ENCODE measurements at places on chromosomes 6 and 20. TPM values are rescaled to one million over a fixed set of nuclear protein-coding genes. Genes with fewer than 3 reads are reported as not detected.

SIRPB1 gene
- total RNA-seq, result 10.4 TPM

DNA sequence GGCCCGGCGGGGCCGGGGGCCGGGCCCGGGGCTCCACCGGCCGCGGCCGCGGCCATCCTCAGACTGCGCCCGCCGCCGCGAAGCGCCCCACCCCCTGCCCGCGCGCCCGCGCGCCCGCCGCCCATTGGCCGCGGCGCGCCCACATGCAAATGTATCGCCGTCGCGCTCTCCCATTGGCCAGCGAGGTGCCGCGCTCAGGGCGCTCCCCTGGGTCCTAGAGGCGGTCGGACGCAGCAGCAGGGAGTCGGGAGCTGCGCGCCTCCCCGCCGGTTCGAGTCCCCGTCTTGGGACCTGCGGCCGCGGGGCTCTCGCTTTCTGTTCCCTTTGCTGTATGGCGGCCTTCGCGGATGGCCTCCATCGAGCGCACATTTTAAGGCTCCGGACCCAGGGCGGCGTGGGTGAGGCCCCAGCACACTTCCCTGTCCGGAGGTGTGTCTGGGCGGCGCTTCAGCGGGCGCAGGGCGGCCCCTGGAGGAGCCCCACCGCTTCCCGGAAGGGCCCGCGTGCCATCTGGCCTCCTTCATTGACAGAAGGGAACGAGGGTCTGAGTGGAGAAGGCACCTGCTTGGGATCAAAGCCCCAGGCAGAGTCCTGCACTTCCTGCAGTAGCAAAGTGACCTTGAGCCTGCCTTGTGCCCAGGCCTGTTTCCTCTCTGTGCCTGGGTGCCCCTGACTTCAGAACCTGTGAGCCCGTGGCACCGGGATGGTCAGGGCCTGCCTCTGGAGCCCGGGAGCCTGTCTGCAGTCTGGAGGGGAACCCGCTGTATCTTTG is at the start of gene CABLES2:
Gene CABLES2, minus strand, starts transcription at position 65 of the 772 bp plus-strand sequence. Its CDS starts 9 bp downstream, at position 56.
- DNase-seq, result peak; percentile 87

- no peak for DNase-seq
Observed at GRCh38 chr20:38001981-38002380, 31.3 kb downstream of the TTI1 start.

GRCh38 chr6:90809035-90809434 is 222.2 kb upstream of the MAP3K7 start:
- DNase-seq, result no peak

GRCh38 chr6:153489479-153489878 is 358.4 kb upstream of the RGS17 start:
- DNase-seq, result no peak

DNA sequence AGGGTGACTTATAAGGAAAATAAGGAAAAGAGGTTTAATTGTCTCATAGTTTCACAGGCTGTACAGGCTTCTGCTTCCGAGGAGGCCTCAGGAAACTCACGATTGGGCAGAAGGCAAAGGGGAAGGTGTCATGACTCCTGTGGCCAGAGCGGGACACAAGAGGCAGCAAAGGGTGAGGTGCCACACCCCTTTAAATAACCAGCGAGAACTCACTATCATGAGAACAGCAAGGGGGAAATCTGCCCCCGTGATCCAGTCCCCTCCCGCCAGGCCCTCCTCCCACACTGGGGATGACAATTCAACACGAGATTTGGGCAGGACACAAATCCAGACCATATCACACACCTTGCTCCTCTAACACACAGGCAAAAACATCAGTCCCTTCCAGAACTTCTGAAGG is 254.0 kb downstream of the DLL1 start:
- no peak for DNase-seq

- no peak for DNase-seq
Observed at GRCh38 chr20:49288784-49289696, 11.2 kb upstream of the ZNFX1 start.

B3GAT2 gene
- total RNA-seq, result not detected

LTB gene
- total RNA-seq, result not detected

DNA sequence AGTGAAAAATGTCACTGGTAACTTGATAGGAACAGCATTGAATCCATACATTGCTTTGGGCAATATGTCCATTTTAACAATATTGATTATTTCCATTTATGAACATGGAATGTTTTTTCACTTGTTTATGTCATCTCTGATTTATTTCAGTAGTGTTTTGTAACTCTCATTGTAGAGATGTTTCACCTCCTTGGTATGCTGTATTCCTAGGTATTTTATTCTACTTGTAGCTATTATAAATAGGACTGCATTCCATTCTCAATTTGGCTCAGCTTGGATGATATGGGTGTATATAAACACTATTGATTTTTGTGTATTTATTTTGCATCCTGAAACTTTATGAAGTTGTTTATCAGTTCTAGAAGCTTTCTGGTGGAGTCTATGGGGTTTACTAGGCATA is 730.3 kb downstream of the DOK5 start:
- no peak for DNase-seq

GRCh38 chr6:11202513-11203305 is 29.8 kb downstream of the NEDD9 start:
- no peak for DNase-seq

- DNase-seq, result no peak
Observed at GRCh38 chr20:34082232-34082887, 29.7 kb downstream of the EIF2S2 start.

- DNase-seq, result no peak
Observed at GRCh38 chr6:163352011-163352685, 62.4 kb upstream of the QKI start.

DNA sequence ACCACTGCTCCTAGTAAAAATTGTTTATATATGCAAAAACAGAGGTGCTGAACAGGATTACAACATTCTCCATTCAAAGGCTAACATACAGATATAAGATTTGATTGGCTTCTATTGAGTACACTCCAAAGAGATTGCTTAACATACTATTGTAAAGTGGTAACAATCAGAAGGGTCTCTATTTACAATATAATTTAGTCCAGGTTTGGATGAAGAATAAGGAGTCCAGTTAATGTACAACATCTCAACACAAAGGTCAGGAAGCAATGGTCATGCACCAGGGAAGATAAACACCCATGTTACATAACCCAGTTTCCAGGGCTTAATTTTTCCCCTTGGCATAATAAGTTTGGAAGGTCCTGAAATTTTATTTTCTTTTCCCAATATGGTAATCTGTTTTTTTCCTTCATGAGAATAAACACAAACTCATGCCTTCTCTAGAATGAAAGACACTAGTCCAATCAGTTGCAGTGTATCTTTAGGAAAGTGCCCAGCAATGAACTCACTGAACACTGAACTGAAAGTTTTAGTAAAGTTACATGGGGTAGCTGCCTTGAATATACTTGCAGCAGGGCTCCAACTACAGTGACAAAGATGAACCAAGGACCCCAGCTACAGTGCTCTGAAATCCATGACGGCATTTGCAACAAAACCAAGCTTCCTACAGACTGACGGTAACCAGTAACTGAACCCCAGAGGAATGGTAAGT is 255.3 kb upstream of the GJE1 start:
- DNase-seq, result peak; percentile 25

DNA sequence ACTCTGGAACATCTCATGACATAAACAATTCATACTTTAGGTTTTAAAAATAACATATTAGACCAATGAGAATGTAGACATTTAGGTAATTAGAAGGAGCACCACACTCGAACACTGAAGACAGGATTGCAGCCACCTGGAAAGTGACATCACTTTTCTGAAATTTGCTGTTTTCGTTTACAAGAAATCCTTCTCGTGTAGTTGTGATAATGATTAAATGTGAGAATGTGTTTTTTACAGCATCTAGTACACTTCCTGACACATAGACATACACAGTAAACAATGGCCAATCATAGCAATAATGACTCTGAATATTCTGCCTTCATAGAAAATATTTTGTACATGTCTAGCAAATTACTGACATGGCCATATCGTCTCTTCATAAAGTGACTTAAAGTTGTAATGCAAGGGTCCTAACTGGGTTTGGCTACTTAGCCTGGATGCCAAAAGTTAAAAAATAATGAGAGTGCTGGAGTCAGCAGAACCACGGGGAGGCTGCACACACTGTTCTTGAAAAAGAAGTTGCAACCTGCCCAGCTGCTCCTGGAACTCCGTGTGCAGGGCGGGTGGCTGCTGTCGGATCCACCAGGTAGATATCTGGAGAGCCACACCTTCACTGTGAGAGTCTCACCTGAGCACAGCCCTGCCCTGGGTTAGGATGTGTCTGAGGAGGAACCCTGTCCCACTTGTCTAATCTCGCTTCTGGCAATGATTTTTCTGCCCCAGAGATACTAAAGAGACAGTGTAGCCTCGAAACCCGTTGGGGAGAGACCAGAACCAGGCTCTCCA is 212.9 kb downstream of the QKI start:
- DNase-seq, result no peak

NCOA5 gene
- total RNA-seq, result 9.2 TPM

DEF6 gene
- 16.5 TPM for total RNA-seq

GRCh38 chr20:8798505-8798904 is 270.4 kb upstream of the PLCB4 start:
- DNase-seq, result no peak

DNA sequence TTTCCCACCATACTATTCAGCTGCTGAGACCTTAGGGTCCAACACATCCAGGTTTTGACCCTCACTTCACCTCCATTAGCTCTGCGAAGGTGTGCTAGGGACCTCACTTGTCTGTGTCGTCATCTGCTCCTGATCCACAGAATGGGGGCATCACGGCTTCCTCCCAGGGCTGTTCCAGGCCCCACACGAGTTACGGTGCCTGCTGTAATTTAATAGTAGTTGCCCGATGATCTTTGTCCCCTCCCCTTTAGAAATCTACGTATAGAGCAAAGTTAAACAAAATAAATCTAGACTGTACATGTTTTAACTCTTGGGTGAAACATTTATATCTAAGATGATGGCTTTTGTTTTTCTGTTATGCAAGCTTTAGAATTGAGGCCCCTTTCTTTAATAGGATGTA is 49.1 kb upstream of the NAA20 start:
- no peak for DNase-seq

GRCh38 chr20:34654207-34654744 is 22.6 kb downstream of the PIGU start:
- peak; percentile 16 for DNase-seq

TTBK1 gene
- not detected for total RNA-seq

TREM1 gene
- not detected for total RNA-seq

- no peak for DNase-seq
Observed at GRCh38 chr20:48461091-48461734, 366.6 kb downstream of the PREX1 start.

DNA sequence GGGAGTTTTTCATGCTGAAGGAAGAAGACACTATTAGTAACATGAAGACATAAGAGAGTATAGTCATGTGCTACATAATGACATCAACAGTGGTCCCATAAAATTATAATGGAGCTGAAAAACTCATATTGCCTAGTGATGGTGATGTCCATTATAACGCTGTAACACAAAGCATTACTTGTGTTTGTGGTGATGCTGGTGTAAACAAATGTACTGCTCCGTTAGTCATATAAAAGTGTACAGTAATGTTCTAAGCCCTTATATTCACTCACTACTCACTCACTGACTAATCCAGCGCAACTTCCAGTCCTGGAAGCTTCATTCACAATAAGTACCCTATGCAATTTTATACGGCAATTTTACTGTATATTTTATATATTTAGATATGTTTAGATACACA is 26.8 kb upstream of the ASF1A start:
- DNase-seq, result no peak

GRCh38 chr6:41815587-41815986 is 28.1 kb downstream of the TOMM6 start:
- DNase-seq, result no peak

DNA sequence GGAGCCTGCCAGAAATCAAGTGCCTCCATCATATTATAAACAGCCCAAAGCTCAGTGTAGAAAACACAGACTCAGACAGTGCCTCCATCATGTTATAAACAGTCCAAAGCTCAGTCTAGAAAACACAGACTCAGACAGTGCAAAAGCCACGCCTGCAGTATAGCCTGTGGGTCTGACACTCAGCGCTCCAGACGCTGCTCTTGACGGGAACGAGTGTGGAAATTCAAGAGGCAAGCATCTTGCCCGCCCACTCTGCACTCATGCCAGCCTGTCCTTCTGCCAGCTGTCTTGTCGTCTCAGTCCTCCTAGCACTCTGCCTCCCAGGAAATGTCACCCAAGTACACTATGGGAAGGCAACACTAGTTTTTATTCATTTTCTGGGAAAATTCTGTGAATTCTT is 274.2 kb upstream of the CDH4 start:
- no peak for DNase-seq

GRCh38 chr6:14339711-14340584 is 222.4 kb downstream of the CD83 start:
- no peak for DNase-seq

DNA sequence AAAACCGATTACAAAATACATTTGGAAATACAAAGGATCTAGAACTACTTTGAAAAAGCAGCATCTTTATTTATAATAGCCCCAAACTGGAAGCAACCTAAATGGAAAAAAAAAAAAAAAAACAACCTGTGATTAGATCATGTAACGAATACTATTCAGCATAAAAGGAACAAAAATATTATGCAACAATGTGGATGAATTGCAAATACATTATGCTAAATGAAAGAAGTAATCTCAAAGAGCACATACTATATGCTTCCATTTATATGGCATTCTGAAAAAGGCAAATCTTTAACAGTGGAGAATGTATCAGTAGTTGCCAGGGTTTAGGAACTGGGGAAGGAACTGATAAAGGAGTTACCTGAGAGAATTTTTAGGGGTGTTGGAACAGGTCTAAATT is 28.9 kb downstream of the IRAK1BP1 start:
- DNase-seq, result no peak

RUNX2 gene
- 2.7 TPM for total RNA-seq

OR2H2 gene
- not detected for total RNA-seq

GRCh38 chr6:110944681-110945151 is 13.8 kb upstream of the GTF3C6 start:
- DNase-seq, result peak; percentile 81

CD40 gene
- total RNA-seq, result 24.1 TPM

- DNase-seq, result no peak
Observed at GRCh38 chr20:11972478-11972877, 54.8 kb downstream of the BTBD3 start.

OTOR gene
- total RNA-seq, result not detected

GRCh38 chr6:3389390-3390167 is 67.3 kb downstream of the SLC22A23 start:
- DNase-seq, result no peak

PRL gene
- not detected for total RNA-seq

HSF2 gene
- 9.6 TPM for total RNA-seq

DNA sequence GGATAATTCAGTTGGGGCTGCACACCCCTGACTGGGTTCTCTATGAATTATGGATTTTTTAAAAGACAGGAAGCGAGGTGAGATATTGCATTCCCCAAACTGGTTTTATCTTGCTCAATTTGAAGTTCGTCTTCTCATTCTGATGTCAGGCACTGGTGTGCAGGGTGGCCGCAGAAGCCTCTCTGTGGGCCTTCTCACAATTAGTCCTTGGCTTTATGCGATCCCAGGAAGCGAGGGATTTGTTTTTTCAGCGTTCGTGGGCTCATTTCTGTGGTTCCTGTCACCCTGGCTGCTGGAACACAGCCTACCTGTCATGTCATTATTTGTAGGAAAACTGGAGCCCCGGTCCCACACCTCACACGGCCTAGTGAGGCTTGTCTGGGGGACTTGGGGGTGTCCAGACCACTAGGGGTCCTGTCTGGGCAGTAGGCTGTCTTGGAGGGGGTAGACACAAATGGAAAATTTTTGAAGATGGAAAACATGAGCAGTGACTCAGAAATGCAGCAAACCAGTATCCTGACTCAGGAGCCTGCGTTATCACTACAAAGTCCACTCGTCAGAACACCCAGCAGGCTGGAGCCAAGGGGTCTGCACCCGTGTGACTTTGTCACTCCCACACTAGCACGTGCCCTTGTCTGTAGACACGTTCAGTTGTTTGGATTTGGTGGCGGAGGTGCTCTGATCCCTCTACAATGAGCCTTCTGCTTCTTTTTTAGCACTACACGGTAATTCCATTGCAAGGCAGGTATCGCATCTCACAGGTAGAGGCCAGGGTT is 42.2 kb downstream of the GNAS-AS1 start:
- DNase-seq, result no peak
